Bronchial smooth muscle cell (primary cell): ENCODE measurements at places on chromosomes 1 and 21. TPM values are rescaled to one million over a fixed set of nuclear protein-coding genes. Genes with fewer than 3 reads are reported as not detected.

Gene NBPF20
- 2.6 and 2.8 TPM in 2 replicates for total RNA-seq

Gene TNFRSF9
- under 0.01 TPM in 1 of 2 replicates, not detected in the other for total RNA-seq

Gene LRRN2
- 0.34 TPM in 1 of 2 replicates, not detected in the other for total RNA-seq

Gene LAX1
- 0.09 TPM in 1 of 2 replicates, not detected in the other for total RNA-seq

Gene OR2AK2
- not detected in 2 replicates for total RNA-seq

Gene PLPPR4
- 0.17 and 1.1 TPM in 2 replicates for total RNA-seq
